ENCODE measurements at places on chromosomes 6 and 20. TPM values are rescaled to one million over a fixed set of nuclear protein-coding genes. Genes with fewer than 3 reads are reported as not detected.
A peak's percentile ranks its signal among the peaks of the same experiment; 100 is the strongest.

Gene SPATA25
- not detected for polyA plus RNA-seq

Gene HSPA12B
- polyA plus RNA-seq, result not detected

Gene AURKA
- polyA plus RNA-seq, result 10.9 TPM

Gene PKIB
- polyA plus RNA-seq, result 4.4 TPM

Gene TMEM151B
- polyA plus RNA-seq, result not detected

Gene ECT2L
- polyA plus RNA-seq, result not detected

Gene SALL4
- polyA plus RNA-seq, result 0.45 TPM

Gene ARMH2
- not detected for polyA plus RNA-seq

Gene SYCP2
- 0.12 TPM for polyA plus RNA-seq

Gene SLC22A7
- polyA plus RNA-seq, result not detected

Gene LAMA4
- 0.12 TPM for polyA plus RNA-seq

GRCh38 chr20:40073535-40074111 lies 615.4 kb downstream of the MAFB start:
- DNase-seq, result no peak

DNA sequence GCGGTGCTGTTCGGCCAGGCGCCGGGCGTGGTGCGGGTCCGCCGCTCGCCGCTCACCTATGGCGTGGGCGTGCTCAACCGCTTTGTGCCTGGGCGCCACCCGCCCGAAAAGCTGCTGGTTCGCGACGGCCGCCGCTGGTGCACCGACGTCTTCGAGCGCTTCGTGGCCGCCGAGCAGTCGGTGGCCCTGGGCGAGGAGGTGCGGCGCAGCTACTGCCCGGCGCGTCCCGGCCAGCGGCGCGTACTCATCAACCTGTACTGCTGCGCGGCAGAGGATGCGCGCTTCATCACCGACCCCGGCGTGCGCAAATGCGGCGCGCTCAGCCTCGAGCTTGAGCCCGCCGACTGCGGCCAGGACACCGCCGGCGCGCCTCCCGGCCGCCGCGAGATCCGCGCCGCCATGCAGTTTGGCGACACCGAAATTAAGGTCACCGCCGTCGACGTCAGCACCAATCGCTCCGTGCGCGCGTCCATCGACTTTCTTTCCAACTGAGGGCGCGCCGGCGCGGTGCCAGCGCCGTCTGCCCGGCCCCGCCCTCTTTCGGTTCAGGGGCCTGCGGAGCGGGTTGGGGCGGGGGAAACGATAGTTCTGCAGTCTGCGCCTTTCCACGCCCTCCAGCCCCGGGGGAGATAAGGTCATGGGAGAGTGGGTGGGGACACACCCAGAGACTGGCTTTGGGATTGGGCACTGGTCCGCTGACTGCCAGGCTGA lies 15.7 kb downstream of the ADISSP start:
- DNase-seq, result no peak

DNA sequence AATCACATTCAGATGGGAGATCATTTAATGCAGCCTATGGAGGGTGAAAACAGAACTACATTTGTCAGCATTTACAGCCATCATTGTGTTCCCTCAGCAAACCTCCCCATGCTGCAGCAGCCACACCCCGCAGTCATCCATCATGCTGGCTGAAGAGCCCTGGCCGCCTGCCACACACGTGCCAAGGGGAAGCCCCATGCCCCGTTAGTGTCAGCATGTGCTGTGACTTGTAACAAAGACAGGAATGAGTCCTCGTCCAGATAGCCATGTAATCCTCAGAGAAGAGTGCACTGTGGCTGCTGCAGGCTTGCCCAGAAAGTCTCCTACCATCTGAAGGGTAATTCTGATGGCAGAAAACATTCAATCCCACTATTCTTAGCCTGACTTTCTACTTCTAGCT lies 1097.8 kb downstream of the KIF16B start:
- peak; percentile 4 for DNase-seq

GRCh38 chr6:134721060-134721405 lies 228.9 kb downstream of the ALDH8A1 start:
- DNase-seq, result no peak

GRCh38 chr20:36672991-36673390 lies 27.0 kb upstream of the SLA2 start:
- DNase-seq, result no peak

GRCh38 chr6:170434821-170435155 lies 118.3 kb downstream of the PSMB1 start:
- no peak for DNase-seq

GRCh38 chr6:166864333-166864732 lies 92.0 kb downstream of the RNASET2 start:
- DNase-seq, result no peak

DNA sequence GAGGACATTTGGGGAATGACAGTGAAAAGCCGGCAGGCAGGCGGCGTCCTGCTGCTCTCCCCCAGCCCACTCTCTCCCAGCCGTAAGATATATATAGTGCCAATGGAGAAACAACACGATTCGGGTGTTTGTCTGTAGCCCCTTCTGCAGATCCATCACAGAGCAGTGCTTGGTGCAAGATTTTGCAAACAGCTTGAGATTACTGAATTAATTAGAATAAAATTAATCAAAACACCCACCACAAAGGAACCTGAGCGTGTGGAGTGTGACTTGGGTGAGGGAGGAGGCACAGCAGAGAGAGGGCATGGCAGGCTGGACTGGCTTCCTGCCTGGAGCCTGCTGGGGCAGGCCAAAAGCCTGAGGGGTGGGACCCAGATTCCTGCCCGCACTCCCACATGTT lies 28.8 kb upstream of the CCDC167 start:
- DNase-seq, result no peak

GRCh38 chr6:163599136-163599535 lies 184.6 kb downstream of the QKI start:
- no peak for DNase-seq

GRCh38 chr6:134474955-134475354 lies 157.0 kb upstream of the SGK1 start:
- DNase-seq, result no peak

- no peak for DNase-seq
These were observed 11.6 kb downstream of the PIGT start for GRCh38 chr20:45427236-45428149.

DNA sequence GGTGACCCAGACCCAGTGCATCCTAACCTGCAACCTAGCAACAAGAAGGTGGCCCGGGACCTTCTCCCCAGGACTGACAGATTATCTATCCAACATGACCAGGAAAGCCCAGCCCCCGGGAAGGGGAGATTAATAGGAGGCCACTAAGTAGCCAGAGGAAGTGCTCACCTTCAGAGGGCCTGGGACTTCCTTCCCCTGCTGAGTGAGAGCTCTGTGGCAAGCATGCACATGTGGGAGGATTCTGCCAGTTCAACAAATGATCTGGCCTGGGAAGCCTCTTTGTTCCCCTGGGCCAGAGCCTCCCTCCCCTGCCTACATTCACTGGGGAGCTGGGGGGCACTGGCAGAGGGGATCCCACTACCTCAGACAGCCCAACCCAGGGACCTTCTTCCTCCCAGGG lies 39.6 kb downstream of the SHLD1 start:
- DNase-seq, result no peak

GRCh38 chr20:20489054-20489453 lies 121.2 kb downstream of the INSM1 start:
- DNase-seq, result no peak

DNA sequence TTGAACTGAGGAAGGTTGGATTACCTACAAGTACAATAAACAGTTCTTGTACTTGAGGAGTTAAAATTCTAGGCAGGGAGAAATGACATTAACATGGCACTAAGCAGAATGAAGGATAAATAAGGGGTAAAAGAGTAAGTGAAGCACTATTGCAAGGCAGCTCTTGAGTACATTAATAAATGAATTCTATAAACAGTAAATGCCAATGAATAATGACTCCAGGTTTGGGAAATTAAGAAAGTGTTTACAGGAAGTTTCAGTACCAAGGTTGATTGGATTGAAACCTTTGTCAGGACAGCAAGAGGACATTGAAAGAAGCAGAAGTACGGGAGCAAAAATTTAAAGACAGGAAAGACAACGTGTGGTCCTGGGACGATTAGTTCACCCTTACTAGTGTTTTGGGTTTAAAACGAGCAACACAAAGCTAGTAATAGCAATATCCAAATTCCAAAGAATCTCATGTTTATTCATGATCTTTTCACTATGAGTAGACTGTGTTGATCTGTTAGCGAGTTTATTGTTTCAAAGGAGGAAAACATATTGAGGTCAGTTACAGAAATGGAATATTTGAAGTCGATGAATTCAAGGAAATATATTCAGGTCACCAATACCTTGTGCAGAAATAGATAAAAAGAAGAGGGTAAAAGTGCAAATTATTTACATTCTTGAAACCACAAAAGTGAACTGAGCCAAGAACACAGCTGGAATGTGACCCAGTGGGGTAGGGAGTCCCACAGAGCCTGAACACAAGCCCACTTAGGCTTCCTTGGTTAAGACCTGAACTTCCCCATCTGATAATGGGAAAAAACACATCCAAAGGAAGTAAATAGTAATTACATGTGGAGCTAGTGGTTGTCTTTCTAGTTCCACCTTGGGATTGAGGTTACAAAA lies 80.8 kb downstream of the MKKS start:
- DNase-seq, result no peak

DNA sequence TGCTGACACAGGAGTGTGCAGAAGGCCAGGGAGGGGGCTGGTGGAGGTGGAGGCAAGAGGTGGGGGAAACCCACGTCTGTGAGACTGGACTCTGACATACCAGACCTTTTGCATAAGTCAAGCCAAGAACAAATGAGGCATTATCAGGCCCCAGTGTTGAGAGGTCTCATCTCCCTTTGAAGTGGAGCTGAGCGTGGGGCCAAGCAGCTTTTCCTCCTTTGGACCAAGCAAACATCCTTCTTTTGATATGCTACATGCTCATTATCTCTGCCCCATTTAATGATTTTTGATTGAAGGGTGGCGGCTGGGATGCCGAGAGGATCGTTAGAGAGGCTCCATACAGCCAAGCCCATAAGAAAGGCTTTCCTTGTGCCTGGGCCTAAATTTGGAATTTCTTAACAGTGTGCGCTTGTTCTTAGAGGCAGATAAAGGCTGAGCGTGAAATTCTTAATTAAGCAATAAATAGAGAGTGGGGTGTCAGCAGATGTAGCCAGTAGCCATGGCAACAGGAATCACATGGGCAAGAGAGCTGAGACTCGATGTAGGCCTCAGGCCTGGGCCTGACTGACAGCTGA lies 244.5 kb downstream of the PKHD1 start:
- no peak for DNase-seq

- no peak for DNase-seq
These were observed 2.1 kb upstream of the PERP start for GRCh38 chr6:138109042-138109997.

- DNase-seq, result no peak
These were observed 23.9 kb downstream of the TRERF1 start for GRCh38 chr6:42427871-42428270.

GRCh38 chr20:44406572-44407137 lies 51.2 kb downstream of the HNF4A start:
- no peak for DNase-seq

GRCh38 chr6:157059781-157060180 lies 263.5 kb downstream of the TMEM242 start:
- no peak for DNase-seq

DNA sequence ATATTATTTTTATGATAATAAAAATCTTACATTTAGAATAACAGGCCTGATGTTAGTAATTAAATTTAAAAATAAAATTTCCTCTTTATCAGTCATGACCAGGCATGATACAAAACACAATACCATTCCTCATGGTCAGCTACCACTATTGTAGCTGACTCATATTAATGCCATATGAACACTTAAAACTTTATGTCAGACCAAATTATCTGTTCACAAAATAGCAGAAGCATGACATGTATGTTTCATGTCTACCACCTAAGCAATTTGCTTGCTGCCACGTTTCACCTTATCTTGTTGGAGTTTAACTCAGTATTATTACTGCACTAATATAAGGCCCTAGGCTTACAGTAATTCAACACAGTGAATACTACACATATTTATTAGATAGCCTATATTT lies 65.7 kb downstream of the HTR1B start:
- no peak for DNase-seq

All from keratinocyte (primary cell).